ENCODE measurements at places on chromosomes 12 and 14.

DNA sequence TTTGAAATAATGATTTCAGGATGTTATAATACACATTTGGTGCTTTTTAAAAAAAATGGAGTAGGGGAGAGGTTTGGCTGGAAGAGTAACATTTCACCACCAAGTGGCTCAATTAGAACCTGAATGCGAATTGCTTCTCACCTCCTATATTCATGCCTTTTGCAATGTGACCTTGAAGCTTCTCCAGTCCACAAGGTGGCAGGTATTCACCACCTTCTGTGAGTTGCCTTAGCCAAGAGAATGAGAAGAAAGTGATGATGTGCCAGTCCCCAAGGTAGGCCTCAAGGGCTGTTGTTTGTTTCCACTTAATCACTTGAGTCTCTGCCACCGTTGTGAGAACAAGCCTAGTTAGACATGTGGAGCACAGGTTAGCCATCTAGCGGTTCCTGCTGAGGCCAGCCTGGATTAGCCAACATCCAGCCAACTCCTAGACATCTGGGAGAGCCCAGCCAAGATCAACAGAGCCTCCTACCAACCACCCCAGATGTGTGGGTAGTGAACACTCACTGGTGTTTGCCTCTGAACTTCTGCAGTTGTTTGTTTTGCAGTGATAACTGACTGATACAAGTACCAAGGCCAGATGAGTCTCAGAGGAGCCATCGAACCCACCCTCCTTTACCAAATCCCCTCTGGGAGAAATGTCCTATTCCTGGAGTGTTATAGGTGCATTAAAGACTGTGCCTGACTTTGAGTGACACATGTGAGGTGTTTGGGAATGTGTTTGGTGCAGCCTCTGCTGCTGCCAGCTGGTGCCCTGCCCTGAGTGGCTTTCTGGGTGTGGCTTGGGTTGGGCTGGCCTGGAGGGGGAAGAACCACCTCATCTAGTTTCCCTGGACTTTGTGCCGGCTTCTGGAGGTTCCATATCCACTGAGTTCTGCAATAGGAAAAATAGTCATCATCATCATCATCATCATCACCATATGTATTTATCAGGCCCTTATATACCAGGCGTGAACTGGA lies 132.5 kb upstream of the RFLNA start:
- DNase-seq = no peak

DNA sequence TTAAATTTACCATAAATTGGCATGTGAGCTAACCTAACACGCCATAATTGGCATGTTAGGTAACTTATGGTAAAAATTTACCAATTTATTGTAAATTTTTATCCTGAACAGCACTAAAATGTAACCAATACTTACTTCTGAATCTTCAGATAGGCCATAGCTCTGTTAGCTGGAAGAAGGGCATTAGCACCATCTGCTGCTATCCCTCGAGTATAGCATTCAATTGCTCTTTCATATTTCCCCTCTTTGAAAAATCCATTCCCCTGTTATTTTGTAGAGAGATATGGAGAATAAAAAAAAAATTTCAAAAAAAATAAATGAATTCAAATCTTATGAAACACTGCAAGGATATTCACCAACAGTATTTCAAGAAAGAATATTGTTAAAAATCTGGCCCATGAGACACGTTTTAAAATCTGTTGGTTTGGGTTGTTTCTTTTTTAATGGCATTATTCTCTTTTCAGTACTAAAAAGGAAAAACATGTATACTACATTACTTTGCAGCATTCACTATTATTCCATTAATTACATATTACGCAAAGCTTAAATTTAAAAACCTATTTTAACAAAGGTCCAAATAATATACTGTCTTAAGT lies 19.1 kb downstream of the RPAP3 start:
- DNase-seq = no peak

GRCh38 chr14:65412032-65412846 lies at the start of gene FUT8:
FUT8 (plus strand) TSS chr14:65412730; CDS start chr14:65561564, 148,834 bp downstream.
- DNase-seq = peak; percentile 95

DNA sequence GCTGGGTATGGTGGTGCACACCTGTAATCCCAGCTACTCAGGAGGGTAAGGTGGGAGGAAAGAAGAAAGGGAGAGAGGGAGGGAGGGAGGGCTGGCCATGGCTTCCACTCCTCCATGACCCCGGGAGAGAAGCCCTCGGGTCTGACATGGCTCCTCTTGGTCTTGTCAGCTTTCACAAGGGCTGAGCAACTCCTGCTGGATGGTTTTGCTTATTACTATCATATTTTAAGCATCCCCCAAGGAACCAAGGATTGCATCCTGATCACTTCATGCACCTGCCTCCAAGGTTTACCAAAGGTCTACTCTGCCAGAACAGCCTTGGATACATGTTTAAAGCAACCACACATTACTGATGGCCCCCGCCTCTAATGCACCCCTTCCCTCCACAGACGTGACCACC lies 28.0 kb upstream of the NCOR2 start:
- DNase-seq = no peak

- peak; percentile 87 for DNase-seq
Measured at GRCh38 chr12:54005853-54006558, 2.8 kb upstream of the HOXC8 start.

DNA sequence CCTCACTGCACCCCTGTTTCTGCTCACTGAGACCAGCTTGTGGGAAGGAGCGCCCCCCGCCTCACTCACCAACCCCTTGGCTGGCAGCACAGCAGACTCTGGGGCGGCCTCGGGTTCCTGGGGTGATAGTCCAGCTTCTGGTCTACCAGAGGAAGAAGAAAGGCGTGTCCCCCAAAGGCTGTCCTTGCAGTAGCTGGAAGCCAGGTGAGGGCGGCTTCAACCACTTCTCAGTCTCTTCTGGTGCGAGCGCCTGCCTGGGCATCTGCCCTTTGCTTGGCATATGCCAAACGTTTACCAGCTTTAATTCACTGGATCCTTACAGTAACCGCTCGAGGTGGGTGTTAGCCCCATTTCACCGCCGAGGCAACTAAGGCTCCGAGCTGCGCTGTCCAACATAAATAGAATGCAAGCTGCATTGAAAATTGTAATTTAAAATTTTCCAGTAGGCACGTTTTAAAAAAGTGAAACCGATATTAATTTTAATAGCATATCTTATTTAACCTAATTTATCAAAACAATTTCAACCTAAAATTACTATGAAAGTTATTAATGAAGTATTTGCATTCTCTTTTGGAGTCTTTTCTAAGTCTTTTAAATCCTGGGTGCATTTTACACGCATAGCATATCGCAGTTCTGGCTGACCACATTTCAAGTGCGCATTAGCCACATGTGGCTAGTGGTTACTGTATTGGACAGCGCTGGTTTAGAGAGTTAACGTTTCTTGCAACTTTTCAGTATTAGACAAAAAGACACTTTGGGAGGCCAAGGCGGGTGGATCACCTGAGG lies 872 bp downstream of the FAM177A1 start:
- DNase-seq = peak; percentile 61

DNA sequence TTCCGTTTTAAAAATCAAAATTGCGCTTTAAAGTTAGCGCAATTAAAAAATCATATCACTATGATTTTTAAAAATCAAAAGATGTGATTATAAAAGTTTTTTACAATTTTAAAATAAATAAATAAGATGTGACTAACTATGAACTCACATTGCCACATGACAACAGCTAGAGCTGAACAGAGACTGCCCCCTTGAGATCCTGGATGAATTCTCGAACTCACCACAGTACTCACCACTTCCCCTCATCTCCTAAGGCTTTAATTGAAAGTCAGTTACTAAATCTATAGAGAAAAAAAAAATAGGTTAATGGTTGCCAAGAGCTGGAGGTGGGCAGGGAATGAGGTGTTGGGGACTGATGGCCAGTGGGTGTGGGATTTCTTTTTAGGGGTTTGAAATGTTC lies 384.2 kb downstream of the ZFP36L1 start:
- no peak for DNase-seq

DNA sequence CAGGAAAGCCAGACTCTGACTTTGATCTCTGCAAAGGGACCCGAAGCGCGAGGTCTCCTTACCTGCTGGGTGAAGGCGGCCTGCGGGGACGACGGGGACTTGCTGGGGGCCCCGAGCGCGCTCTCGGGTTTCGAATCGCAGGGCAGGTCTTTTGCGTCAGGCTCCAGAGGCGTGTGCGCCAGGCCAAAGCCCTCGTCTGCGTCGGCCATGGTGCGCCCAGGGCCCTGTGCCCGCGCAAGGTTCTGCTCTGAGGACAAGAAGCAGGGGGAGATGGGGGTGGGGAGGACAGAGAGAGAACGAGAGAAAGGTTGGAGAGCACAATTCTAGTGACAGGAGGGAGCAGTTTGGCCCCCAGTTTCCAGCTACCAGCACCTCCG lies 2.3 kb downstream of the TBX5 start:
- DNase-seq = no peak

DNA sequence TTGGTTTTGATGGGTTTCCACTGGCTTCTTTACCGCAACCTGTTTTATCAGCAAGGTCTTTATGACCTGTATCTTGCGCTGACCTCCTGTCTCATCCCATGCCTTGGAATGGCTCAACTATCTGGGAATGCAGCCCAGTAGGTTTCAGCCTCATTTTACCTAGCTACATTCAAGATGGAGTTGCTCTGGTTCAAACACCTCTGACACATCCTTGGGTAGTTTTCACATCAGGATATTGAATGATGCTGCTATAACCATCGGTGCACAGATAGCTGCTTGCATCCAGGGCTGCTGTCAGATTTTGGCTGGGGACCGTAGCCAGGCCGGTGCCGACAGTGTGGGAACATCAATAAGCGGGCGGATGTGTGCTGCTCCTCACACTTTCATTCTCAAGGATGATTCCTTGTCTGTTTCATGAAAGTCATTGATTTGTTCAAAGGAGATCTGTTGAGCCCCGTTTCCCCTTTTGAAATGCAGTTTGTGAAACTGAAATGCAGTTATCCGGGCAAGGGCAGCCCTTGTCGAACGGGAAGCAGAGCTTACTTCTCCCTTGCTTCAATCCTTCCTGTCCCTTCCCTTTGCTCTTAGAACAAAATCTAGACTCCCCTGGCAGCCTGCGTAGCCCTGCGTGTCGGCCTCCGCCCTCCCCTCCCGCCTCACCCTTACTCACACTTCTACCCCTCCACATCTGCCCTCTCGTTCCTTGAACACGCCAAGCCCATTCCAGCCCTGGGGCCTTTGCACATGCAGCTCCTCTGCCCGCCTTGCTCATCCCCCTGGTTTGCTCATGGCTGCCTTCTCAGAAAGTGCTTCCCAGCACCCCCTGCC lies 49.2 kb upstream of the NCOR2 start:
- DNase-seq = no peak

DNA sequence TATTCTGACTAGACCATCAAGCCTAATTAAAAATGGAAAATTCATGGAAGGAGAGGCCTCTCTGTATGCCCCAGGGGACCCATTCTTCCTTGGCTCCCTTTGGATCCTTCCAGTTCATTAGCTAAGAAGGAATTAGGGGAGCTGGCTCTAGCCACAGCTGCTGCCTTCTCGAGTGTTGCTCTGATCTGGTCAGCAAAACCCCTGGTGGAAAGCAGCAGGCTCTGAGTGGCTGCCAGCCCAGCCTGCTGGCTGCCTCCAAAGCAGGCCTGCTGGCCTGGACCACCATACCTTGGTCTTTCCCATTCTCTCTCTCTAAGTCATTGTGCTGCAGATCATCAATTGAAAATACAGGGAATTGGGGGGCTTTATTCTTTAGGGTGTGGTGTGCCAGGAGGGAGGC lies 29.0 kb upstream of the AKAP6 start:
- no peak for DNase-seq

- DNase-seq = no peak
Measured at GRCh38 chr14:21668377-21668776, 5.2 kb downstream of the OR4E1 start.

DNA sequence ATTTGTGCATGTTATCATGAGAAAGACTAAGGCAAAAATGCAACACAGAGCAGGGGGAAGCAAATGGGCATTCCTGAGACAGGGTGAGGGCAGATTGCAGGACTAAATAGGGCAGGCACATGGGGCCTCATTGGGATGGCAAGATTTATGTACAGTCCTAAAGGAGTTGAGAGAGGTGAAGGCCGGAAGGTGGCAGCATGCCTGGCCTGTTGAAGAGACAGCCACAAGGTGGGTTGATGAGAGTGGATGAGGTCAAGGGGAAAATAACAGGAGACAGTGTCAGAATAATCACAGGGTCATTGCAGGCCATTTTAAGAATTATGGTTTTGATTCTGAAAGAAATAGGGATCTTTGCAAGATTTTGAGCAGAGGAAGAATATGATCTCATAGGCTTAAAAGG lies 21.0 kb downstream of the PAH start:
- no peak for DNase-seq

- peak; percentile 73 for DNase-seq
Measured at GRCh38 chr12:53098354-53098981, 1.0 kb downstream of the IGFBP6 start.

DNA sequence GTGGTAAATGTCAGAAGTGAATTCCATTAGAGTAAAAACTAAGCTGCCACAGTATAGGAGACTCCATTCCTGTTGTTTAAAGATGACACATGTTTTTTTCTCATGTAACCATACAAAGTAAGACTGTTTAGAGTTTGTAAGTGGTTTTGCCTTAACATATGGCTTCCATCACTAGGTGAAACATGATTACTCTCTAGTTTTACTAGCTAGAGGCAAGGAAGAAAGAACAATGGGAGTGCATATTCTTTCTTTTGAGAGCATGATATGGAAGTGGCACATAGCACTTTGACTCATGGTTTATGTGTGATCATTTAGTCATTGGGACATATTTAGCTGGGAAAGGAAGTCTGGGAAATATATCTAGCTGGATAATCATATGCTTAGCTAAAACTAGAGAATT lies 7.7 kb downstream of the ATF7IP start:
- DNase-seq = no peak

DNA sequence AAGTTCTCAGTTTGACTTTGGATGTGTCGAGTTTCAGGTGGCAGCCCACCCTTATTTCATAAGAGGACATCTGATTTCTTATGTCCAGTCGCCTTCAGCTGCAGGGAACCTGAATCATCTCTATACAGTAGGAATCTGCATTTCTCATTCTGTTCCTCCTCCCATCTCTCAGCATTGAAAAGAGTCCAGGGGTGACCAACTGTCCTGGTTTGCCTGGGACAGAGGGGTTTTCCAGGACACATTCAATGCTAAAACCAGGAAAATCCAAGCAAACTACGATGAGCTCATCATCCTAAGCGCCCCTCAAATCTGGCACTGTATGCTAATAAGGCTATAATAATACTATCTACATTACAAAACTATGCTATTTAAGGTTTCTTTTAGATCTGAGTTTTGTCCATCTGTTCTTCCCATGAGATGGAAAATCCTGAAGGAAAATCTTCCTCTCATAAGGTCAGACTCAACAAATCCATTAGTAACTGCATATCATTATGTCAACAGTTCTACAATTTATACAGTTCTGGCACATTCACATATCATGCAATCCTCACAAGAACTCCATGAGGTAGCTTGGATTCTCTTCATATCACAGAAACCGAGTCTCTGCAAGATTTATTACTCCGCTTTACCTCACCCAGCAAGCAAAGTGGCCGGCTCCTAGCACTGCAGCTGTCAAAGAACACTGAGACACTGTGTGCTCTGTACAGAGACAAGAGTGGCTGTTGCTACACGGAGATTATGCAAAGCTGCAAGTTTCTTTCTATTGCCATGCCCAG lies 15.6 kb upstream of the CALM1 start:
- DNase-seq = no peak

- DNase-seq = no peak
Measured at GRCh38 chr14:68945585-68946488, 33.3 kb downstream of the ACTN1 start.

- DNase-seq = no peak
Measured at GRCh38 chr12:52703424-52703823, at the start of gene KRT77. KRT77 (minus strand) TSS chr12:52703524; CDS start chr12:52703434, 90 bp downstream.

- no peak for DNase-seq
Measured at GRCh38 chr12:132848521-132848920, 19.9 kb upstream of the GOLGA3 start.

- peak; percentile 92 for DNase-seq
Measured at GRCh38 chr12:40107098-40107802, 1.4 kb upstream of the SLC2A13 start.

Data from ureter (tissue), 1 donor.